CD4-positive, CD25-positive, alpha-beta regulatory T cell (primary cell): ENCODE measurements at places on chromosomes 11 and 22.

DNA sequence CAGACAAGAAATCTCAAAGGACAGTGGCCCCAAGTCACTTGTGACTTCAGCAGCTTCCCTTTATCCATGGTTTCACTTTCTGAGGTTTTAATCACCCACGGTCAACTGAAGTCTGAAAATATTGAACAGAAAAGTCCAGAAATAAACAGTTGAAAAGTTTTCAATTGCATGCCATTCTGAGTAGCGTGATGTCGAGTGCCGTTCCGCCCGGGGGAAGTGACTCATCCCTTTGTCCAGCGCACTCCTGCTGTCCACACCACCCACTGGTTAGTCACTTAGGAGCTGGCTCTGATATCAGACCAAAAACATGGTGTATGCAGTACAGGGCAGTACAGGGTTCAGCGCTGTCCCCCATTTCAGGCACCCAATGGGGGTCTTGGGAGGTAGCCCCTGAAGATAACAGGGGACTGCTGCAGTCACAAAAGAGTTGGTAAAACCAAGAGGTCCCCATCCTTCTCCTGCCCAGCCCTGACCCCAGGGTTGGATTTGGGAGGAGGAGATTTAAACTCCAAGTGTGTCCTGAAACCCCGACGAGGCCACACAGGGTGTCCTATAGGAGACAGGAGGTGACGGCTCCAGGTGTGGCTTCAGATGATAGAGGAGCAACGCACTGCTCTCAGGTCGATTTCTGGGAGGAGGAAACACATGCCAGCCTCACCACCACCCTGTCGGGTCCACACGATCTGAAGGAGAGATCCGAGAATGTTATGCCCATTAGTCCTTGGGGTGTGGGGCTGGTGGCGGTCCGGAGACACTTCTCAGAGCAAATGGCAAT, 390.1 kb downstream of the CTTN start:
- no peak for DNase-seq

- no peak for DNase-seq
These were observed 24.3 kb downstream of the SAAL1 start for GRCh38 chr11:18081551-18081950.

DNA sequence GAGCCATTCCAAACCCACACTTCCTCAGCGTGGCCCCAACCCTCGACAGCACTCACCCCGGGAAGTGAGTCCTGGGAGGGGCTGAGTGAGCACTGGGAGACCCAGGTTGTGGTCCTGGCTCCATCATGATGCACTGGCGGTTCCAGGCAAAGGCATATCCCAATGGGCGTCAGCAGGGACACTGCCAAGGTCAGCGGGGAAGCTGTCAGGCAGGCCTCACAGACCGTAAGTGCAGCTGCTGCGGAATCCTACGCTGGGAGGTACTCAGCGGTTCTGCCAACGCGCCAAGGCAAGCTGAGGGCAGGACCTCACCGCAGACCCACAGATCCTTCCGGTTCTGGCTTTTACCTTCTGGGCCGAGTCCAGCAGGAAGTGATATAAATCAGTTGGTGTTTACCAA, 1.4 kb upstream of the GAL3ST1 start:
- no peak for DNase-seq

DNA sequence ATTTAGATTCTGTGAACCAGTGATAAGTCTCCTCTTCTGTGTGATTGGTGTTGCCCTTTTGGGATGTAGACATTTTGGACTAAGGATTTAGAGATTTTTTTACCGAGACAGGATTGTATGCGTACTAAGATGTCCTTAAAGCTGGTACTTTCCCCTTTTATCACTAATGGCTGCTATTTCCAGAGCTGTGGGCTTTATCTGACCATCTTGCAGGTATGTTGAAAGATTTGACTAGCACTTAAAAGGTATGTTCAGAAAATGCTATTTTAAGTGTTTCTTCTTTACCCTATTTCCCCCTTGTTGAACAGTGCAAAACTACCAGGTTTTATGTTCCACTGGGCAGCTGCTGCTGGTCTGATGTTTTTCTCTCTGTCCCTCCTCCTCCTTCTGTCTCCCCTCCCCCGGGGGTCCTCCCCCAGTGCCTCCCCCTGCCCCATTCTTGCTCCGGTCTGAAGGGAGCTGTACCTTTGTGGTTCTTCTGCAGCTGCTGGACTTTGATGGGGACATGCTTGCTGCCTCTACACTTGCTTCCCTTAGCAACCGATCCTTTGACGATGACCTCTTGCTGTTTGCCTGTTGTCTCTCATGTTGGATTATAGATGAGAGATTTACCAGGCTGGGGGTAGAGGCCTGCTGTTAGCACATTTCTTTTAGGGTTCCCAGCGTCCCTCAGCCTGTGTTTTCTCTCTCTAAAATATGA, 59.6 kb downstream of the ZNRF3 start:
- no peak for DNase-seq

- no peak for DNase-seq
These were observed 43.2 kb upstream of the CREB3L1 start for GRCh38 chr11:46234311-46234710.

GRCh38 chr22:42236848-42237247, 33.6 kb downstream of the TCF20 start:
- DNase-seq: no peak
